ENCODE measurements at places on chromosomes 13 and 19.

GRCh38 chr19:1765232-1765903, 12.1 kb downstream of the ONECUT3 start:
- DNase-seq, result no peak

DNA sequence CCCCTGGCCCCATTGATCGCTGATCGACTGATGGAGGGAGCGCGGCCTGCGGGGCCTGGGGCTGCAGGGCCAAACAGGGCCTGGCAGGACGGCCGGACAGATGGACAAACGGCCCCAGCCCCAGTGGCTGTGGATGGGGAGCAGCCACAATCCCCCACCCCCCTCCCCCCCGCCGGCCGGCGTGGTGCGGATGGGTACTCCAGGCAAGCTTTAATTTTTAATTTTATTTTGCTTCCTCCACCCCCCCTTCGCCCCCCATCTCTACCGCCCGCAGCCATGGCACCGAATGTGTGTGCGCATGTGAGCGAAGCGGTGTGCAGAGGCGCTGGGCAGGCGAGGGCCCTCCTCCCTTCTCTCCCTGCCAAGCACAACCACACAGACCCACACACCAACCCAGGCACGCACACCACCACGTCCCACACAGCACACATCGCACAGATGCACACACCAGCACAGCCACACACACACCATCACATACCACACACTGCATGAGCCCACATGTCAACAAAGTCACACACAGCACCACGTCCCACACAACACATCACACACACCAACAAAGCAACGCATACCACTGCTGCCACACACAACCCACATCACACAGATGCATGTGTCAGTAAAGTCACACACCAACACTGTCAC, 12.4 kb downstream of the ERFL start:
- no peak for DNase-seq

GRCh38 chr13:59890054-59890453, 273.7 kb downstream of the DIAPH3 start:
- DNase-seq, result no peak

DNA sequence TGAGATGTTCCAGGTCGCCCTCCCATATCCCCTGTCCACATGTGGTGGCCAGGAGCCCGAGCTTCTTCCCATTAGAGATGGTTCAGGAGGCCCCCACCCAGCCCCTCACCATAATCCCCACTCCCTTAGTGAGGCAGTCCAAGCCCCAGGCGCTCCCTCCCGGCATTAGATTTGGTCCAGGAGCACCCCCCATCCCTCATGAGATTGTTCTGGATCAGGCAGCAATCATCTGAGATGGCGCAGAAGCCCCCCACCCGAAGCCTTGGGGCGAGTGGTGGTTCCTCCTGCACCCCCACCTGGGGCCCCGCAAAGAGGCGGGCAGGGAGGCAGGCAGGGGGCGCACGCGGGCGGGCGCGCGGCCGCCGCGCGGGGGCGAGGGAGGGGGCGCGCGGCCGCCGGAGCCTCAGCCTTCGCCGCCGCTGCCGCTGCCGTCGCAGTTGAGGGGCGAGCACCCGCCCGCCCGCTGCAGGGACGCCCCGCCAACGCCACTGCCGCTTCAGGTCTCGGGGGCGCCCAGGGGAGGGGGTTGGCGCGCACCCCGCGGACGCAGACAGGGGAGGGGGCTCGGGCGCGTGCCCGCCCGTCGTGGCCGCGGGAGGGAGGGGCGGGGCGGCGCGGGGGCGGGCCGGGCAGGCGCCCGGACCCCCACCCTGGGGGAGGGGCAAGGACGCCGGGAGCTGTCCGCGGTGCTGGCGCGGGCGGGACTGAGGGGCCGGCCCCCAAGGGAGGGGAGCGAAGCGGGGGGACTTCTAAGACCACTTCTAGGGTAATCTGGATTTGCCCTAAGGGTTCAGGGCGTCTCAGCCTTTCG, 46.4 kb upstream of the SHKBP1 start:
- DNase-seq, result no peak

DNA sequence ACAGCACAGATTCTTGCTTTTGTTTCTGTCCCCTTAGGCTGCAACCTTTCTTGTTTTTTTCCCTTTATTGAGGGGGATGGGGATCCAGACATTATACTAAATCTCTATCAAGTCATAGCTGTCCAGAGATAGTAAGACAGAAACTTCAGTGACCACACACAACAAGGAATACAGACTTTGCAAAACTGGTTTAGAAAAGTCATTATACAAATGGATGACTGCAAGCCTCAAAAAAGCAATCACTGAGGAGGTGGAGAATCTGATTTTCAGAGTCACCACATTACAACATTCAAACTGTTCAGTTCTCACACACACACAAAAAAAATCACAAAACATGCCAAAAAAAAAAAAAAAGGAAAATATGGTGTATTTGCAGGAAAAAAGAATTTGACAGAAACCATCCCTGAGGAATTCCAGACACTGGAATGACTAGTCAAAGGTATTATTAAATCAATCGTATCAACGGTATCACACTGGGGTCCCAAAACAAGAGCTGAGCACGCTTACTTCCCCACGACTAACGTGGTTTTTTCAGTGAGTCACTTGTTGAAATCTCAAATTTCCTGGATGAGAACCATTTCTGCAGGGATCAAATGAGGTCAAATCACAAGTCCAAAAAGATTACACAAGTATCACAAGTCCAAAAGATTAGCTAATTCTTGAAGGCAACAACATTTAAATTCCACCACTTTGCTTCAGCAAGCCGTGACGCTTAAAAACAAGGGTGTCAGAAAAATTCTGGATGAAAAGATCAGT, 41.2 kb downstream of the USP12 start:
- DNase-seq, result no peak

All from stimulated activated CD4-positive, alpha-beta T cell treated with anti-CD3 and anti-CD28 coated beads, Interleukin-1b, Interleukin-23, amount 100 ng/mL, for 4 hours (primary cell).